Muscle of leg (tissue), 16 donors: ENCODE measurements at places on chromosomes 16 and 17.

- DNase-seq: no peak
Measured at GRCh38 chr16:13660807-13661206, 259.1 kb upstream of the ERCC4 start.

- DNase-seq: no peak
Measured at GRCh38 chr17:4082136-4082924, 60.5 kb downstream of the ZZEF1 start.

- no peak for DNase-seq
Measured at GRCh38 chr17:73630531-73630930, 13.7 kb downstream of the SDK2 start.

- no peak for DNase-seq
Measured at GRCh38 chr16:51067352-51067751, 83.7 kb downstream of the SALL1 start.

DNA sequence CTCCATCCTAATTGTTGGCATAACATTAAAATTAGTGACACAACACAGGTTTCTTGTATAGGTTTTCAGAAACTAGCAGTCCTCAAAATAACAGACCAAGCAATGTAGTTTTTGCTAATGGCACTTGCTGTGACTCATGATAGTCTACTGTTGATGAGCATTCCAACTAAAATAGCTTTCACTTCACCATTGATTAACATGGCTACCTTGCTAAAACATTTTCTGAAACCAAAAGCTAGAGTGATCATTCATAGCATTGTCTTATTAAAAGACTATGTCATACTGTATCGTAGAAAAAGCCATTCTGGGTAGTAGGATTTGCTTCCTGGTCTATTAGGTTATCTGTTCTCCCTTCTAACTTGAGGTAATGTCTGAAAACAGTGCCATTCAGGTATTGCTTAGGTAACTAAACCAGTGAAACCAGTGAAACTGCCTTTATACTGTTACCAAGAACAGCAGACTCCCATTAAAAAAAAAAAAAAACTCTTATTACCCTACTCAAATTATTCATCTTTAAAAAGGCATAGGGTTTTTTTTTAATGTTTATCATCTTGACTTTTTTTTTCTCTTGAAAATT lies 2.5 kb upstream of the CLTC start:
- no peak for DNase-seq

DNA sequence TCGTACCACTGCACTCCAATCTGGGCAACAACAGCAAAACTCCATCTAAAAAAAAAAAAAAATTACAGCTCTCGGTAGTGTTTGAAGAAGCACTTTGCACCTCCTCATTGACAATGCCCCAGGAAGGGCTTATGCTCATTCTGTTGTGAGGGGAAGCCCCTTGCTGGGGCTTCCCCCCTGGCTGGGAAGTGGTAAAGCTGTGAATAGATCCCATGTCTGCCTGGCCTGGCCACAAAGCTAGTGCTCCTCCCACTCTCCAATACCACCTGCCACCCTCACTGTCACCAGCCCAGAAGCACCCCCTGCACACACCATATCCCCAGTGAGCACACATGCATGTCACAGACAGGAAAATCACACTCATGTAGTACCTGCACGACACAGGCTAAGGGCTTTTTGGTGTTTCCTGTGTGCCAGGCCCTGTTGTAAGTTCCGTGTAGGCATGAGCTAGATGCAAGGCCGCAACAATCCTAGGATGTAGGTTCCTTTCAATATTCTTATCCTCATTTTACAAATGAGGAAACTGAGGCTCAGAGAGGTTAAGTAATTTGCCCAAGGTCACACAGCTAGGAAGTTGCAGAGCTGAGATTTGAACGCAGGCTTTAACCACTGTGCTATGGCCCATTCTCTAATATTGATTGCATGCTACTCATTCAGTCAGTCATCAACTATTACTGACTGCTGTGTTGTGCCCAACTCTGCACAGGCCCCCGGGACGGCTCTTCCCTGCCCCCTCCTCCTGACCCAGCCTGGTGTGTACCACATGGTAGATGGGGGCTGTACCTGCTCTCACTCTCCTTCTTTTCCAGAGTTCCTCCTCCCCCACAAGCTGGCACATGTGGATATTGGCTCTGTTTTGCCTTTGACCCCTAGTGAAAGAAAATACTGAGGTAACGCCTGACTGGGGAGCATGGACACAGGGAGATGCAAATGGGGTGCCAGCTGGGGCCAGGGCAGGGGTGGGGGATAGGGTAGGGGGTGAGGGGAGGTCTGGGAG lies 11.9 kb upstream of the COL1A1 start:
- DNase-seq: peak; percentile 45

DNA sequence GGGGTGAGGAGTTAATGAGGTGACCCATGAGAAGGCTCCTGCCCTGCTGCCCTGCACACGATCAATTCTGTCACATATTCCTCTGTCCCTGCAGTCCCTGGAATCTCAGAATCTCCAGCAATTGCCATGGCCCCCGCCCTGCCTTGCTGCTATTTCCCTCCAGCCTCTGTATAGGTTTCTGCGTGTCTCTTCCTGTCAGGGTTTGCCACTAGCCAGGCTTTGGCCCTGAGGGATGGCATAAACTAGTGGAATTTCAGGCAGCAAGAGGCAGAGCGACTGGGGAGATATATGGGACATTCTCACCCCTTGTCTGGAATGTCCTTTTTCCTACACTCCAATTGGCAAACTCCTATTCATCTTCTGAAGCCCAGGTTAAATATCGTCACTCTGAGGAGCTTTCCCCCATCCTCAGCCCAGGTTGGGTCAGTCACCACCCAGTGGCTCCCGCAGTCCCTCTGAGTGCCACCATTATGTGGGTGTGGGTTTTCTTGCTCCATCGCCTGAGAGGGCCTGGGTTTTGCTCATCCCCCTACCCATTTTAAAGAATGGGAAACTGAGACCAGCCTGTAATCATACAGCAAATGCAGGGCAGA lies 15.5 kb upstream of the NATD1 start:
- DNase-seq: no peak

DNA sequence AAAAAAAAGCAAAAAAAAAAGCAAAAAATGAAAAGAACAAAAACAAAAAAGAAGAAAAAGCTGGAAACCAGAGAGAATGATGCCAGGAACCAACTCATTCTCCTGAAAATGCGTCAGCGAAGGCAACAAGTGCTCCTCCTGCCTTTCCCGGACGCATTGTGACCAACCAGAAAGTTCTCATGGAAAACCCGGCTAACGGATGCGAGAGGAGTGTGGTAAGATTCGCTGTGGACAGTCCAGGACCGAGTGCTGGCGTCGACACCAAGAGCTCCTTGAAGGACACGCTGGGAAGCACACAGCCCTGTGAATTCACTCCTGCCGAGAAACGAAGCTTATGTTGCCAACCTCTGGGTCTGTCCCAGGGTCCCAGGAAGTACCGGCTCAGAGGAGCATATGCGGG lies 43.4 kb downstream of the METRNL start:
- DNase-seq: no peak

GRCh38 chr16:50996830-50997186 lies 154.3 kb downstream of the SALL1 start:
- DNase-seq: no peak

DNA sequence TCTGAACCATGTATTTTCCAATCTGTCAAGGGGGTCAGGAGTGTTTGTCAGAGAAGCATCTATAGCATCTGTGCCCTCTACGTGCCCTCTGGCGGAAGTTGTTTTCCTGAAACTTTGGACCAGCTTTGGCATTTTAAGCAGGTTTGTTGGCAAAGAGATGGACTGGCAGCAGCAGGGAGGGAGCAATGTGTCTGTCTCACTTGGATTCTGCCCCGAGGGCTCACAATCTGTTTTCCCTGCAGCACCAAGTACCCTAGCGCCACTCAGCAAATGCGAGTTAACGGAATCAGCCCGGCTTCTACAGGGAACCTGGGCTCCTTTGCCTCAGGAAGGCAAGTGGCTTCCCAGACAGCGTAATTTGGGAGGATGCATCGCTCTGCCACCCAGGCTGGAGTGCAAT lies 17.4 kb downstream of the DUSP14 start:
- no peak for DNase-seq

- DNase-seq: no peak
Measured at GRCh38 chr16:87897521-87898505, 28.5 kb upstream of the SLC7A5 start.

GRCh38 chr17:67293251-67294203 lies 48.5 kb upstream of the HELZ start:
- peak; percentile 56 for DNase-seq
